ENCODE measurements at places on chromosomes 7 and 10.
A peak's percentile ranks its signal among the peaks of the same experiment; 100 is the strongest.

DNA sequence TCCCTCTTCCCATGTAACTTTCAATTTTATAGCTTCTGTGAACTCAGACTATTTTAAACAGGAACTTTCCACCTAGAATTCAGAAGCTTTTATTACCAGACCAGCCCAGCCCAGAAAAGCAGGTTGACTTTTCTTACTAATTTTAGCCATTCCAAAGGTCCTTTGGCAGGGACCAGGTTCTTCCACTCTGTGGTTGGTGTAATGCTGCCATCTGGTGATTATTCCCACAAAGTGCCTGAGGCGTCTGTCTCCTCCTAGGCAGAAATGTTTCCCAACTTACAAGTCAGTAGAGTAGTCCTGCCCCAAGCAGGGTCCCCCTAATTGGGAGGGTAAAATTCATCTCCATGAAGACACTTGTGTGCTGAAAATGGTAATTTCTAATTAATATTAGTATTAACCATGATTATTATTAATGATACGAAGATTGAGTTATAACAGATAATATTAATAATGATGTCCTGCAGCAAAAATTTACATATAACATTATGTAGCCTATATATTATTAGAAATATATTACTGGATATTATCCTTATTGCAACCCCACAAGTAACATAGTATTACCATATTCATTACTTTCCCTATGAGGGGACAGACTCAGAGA lies 53.0 kb upstream of the PPP1R17 start:
- DNase-seq: no peak

- no peak for DNase-seq
Observed at GRCh38 chr7:92735707-92736106, 100.7 kb downstream of the CDK6 start.

DNA sequence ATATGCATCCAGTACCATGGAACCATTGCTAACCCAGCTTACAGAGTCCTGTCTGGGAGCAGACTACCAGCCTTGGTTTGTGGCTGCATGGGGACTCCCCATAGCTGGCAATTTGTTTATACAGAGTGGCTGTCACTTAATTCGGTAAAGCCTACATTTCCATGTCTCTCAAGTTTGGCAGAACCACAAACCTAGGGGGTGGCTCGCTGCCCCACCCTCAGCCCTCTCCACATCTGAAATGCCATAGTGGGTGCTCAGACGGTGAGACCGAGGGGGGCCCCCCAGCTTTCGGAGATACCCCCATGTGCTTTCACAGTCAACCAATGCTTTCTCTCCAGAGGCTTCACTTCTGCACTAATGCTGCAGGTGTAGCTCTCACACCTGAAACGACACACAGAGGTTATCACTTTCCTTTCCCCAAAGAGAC lies 75.5 kb upstream of the KAT6B start:
- no peak for DNase-seq

GRCh38 chr7:148014001-148014400 lies 576.6 kb upstream of the C7orf33 start:
- DNase-seq: no peak

- DNase-seq: no peak
Observed at GRCh38 chr7:143203386-143203785, 18.5 kb upstream of the TAS2R40 start.

GRCh38 chr10:112953174-112954159 lies 3.4 kb downstream of the TCF7L2 start:
- DNase-seq: peak; percentile 11

GRCh38 chr7:148173369-148173768 lies 417.2 kb upstream of the C7orf33 start:
- no peak for DNase-seq

DNA sequence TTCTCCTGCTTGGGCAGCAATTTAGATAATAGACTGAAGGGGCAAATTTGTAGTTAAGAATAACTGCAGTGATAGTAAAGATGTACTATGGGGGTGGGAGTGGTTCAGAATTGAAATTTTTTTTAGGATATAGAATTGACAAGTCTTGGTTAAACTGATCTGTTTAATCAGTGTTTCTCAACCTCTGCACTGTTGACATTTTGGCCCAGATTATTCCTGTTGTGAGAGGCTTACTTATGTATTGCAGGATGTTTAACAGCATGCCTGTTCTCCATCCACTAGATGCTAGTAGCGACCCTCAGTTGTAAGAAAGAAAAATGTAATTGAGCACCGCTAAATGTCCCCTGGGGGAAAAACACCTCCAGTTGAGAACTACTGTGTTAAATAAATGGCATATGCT lies 176.5 kb downstream of the CCDC7 start:
- DNase-seq: no peak

GRCh38 chr10:129035052-129035827 lies 431.8 kb upstream of the MGMT start:
- no peak for DNase-seq

DNA sequence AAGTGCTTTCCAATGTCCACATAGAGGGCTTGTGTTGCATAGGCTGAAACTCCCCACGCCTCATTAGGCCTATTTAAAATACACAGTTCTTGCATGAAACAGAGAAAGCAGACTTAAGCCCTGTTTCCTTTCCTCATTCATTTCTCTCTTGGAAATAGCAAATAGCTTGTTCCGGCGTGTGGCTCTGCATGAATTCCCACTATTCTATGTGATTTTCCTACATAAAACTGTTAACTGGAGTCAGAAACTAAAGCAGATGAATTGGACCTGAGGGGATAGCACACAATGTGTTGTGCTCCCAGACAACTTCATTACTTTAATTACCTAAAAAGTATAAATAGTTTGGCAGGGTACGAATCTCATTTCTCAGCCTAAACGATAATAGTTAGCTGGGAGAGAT lies 981.5 kb downstream of the SORCS1 start:
- no peak for DNase-seq

DNA sequence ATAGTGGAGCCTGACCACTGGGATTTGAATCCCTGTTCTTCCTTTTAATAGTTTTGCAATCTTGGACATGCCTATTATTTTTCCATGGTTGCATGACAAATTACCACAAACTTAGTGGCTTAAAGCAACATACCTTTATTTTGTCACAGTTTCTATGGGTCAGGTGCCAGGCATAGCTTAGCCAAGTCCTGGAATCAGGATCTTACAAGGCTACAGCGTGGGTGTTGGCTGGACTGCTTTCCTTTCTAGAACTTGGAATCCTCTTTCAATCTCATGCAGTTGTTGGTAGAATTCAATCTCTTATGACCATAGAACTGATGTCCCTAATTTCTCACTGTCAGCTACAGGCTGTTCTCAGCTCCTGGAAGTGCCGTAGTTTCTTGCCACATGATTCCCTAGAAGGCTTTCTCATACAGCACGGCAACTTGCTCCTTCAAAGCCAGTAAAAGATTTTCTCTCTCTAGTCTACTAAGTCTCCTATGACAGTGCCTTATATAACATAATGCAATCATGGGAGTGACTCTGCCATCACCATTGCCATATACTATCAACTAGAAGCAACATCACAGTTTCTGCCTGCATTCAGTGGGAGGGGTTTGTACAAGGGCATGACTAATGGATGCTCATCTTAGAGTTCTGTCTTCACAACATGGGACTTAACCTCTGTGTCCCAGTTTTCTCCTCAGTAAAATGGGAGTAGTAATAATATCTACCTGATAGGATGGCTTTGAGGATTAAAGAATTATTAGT lies 243.4 kb upstream of the FZD1 start:
- DNase-seq: no peak

DNA sequence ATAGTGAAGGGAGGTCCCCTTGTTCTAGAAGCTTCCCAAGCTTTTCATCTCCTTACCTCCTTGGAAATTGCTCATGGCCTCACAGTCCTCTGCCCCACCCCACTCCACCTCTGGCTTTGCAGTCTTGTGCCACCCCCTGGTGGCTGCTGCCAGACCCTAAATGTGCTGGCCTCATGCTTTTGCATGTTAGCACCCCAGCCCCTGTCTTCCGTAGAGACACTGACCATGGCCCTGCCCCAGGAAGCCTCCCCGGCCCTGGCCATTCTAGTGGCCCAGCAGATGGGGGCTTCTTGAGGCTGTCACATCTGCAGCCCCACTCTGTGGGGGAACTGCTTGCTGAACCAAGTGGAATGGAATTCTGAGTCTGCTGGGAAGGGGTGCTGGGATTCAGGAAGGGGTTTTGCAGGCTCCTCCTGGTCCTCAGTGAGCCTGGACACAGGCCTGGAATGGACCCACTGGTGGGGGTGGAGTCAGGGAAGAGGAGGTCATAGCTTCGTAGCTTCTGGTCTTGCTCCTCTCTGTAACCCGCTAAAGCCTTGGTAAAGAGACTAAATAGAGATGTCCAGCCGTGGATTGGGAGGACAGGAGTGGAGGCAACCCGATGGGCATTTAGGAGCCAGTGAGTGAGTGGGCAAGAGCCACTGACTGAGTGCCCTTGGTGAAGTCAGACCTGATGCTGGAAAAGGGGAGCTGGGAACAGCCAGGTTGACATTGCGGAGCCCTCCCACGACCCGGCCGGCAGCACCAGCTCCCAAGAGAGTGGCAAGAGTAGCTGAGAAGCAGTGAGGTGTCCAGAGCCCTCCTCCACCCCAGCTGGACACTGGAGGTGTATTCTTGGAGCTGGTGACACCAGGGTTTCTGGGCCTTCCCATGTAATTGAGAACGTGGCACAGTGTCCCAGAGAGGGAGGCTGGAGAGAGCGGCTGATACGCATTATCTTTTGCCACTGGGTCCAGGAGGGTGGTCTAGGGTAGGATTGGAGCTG lies 20.9 kb downstream of the RAMP3 start:
- no peak for DNase-seq

DNA sequence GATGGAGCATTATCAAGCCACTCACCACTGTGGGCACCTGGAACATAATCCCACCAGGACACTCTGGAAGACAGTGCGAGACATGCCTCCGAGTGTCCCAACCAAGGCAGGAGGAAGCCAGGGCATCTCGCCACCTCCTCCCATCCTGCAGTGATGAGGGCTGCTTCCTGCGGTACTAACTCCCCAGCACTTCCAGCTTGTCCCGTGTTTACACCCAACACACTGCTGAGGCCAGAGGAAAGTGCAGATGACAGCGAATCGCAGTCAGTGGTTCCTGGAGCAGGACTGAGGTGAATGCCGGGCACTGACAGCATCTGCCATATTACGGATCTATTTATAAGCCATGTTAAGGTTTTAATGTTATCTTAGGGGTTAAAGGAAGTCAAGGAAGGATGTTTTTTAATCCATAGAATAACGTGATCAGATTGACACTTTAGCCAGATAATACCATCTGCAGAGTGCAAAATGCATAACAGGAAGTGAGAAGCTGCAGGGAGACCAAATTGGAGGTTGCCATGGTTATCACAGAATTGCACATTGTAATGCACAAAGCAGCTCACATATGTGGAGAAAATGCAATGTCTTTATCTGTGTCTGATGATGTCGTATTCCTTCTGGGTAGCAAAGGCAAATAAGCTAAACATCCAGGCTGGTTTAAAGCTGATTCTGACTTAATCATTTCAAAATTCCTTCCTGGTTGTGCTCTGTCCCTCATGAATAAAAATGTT lies 314.1 kb upstream of the C7orf33 start:
- DNase-seq: peak; percentile 6

- peak; percentile 43 for DNase-seq
Observed at GRCh38 chr10:96043893-96044715, 721 bp downstream of the CCNJ start.

- DNase-seq: no peak
Observed at GRCh38 chr7:30853576-30853975, 58.1 kb upstream of the AQP1 start.

- DNase-seq: no peak
Observed at GRCh38 chr7:121113288-121113687, 124.8 kb downstream of the CPED1 start.
